ENCODE measurements at places on chromosomes 12 and 14.

GRCh38 chr14:95739356-95739755, 25.4 kb upstream of the TCL1A start:
- no peak for DNase-seq

GRCh38 chr12:38175538-38175937, 141.0 kb upstream of the ALG10B start:
- DNase-seq: no peak

- no peak for DNase-seq
Measured at GRCh38 chr12:40336573-40337199, 111.9 kb downstream of the LRRK2 start.

DNA sequence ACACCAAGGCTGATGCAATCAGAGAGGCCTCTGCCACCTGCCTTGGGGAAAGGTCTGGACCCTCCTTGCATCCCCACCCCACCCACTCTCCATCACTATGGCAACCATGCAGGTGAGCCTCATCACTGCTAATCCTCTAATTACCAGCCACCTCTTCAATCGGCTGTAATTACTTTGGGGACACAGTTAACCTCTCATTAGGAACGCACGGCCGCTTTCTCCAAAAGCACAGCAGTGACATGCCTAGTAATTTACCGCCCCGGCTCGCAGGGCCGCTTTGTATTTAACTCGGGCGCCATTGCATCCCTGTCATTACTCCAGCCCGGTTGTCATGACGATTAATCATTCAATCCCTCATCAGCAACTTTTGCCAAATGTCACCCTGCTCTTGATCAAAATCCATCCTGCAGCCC, 36.3 kb upstream of the FAM222A start:
- DNase-seq: no peak

DNA sequence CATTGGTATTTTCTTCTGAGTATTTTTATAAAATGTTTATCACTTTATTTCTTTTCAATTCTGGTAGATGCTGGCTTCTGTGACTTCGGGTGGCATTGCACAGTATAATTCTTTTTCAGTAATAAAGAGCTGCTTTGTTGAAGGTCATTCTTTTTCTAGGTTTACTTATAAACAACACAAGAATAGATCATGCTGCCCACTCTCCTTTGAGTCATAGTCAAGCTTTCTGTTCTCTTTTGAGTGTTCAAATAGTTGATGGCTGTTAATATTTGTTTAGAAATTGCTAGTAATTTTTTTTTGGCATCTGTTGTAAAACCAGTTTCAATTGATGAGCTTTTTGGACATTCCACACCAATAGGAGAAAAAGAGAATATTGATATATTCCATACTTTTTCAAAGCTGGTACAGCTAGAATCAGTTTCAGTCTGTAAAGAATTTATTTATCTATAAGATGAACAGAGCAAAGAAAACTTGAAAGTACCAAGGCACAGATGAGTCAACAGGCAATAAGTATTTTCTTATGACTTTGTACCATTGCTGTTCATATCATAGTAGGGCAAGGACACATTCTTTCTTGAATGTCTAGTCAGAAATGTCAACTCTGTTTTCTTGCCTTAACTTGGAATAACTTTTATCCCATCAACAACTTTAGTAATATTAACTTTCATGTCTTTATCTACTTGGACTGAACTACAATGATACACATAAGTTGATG, 513.0 kb upstream of the SEL1L start:
- no peak for DNase-seq

GRCh38 chr14:25122211-25122610, 72.3 kb upstream of the STXBP6 start:
- DNase-seq: no peak

GRCh38 chr12:2099595-2099994, 46.8 kb downstream of the CACNA1C start:
- DNase-seq: no peak

Measured in activated naive CD4-positive, alpha-beta T cell treated with Interleukin-2 at 50 U/mL for 16 hours (primary cell).